Right cardiac atrium (tissue), 5 donors: ENCODE measurements at places on chromosomes 2 and 18. TPM values are rescaled to one million over a fixed set of nuclear protein-coding genes. Genes with fewer than 3 reads are reported as not detected.

The MBP gene
- 10.5 TPM for polyA plus RNA-seq

The D2HGDH gene
- polyA plus RNA-seq: 16.0 TPM

The TUBB8B gene
- polyA plus RNA-seq: not detected

The PAIP2B gene
- polyA plus RNA-seq: 14.2 TPM

The CTNNA2 gene
- 0.14 TPM for polyA plus RNA-seq

The ERMN gene
- 0.11 TPM for polyA plus RNA-seq

The ELMOD3 gene
- polyA plus RNA-seq: 10.7 TPM

The IL36B gene
- not detected for polyA plus RNA-seq

The SLC23A3 gene
- 0.59 TPM for polyA plus RNA-seq

The AP1S3 gene
- polyA plus RNA-seq: 0.18 TPM

The PTPRM gene
- 81.5 TPM for polyA plus RNA-seq

The HNRNPLL gene
- 11.3 TPM for polyA plus RNA-seq

The CYB5A gene
- polyA plus RNA-seq: 91.8 TPM

The CASP10 gene
- 3.6 TPM for polyA plus RNA-seq

The LRRFIP1 gene
- polyA plus RNA-seq: 61.9 TPM

The ABCG5 gene
- not detected for polyA plus RNA-seq

The TEKT4 gene
- polyA plus RNA-seq: not detected

The ZSWIM2 gene
- not detected for polyA plus RNA-seq

The HOXD12 gene
- not detected for polyA plus RNA-seq

The DSC3 gene
- polyA plus RNA-seq: 0.16 TPM

The B3GNT7 gene
- 2.5 TPM for polyA plus RNA-seq

The CWC22 gene
- polyA plus RNA-seq: 9.2 TPM

The KCNJ3 gene
- polyA plus RNA-seq: 32.5 TPM
